ENCODE measurements at places on chromosomes 5 and 9.

DNA sequence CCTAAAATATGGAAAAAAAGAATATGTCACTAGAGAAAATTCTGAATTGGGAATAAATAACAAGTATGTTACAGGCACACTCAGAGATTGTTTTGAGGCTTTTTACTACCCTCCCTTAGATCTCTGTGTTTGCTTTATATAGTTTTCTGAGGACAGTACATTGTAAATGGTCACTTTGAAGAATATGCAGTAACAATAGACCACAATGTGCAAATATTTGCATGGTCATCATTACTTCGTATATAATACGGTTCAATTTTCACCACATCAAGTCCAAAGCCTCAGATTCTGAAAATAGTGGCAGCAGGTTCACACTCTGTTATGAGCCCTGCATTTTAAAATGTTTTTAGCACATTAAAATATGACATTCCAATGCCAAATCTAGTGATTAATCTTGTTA is 238.6 kb downstream of the ADAMTS6 start:
- no peak for DNase-seq

GRCh38 chr5:141488591-141489561 is at the start of gene PCDHGC5:
Gene PCDHGC5, plus strand, starts transcription at chr5:141489081. Its CDS starts 160 bp downstream, at chr5:141489241.
- DNase-seq: peak; percentile 60

DNA sequence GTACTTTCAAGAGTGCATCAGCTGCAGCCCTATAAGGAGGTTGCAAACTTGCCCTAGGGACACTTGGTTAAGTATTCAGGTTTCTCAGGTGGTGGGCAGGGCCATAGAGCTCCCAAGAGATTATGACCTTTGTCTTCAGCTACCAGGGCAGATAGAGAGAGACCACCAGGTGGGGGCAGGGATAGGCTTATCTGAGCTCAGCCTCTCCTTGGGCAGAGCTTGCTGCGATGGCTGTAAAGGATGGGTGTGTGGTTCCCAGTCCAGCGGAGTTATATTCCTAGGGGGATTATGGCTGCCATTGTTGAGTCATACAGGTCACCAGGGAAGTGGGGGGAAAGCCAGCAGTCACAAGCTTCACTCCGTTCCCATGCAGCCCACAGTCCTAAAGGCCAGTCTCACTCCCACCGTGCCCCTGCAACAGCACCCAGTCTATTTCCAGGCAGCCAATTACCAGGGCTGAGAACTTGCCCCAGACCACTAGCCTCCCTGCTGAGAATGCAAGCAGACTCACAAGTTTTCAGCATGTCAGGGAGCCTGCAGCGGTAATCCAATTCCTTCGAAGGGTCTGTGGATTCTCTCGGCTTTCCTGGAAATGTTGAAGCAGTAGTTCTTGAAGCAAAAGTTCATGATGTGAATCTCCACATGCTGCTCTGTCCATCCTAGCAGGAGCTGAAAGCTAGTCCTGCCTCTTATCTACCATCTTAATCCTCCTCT is 151.5 kb downstream of the SLC12A2 start:
- no peak for DNase-seq

GRCh38 chr9:114316605-114317230 is 6.2 kb upstream of the ORM1 start:
- DNase-seq: no peak

GRCh38 chr5:24539613-24540012 is 105.2 kb downstream of the CDH10 start:
- peak; percentile 37 for DNase-seq

- no peak for DNase-seq
Observed at GRCh38 chr9:102550266-102550665, 444.9 kb upstream of the CYLC2 start.

GRCh38 chr9:37818849-37819248 is 18.3 kb downstream of the DCAF10 start:
- DNase-seq: no peak

- no peak for DNase-seq
Observed at GRCh38 chr9:87732344-87732743, 6.4 kb downstream of the CTSL start.

DNA sequence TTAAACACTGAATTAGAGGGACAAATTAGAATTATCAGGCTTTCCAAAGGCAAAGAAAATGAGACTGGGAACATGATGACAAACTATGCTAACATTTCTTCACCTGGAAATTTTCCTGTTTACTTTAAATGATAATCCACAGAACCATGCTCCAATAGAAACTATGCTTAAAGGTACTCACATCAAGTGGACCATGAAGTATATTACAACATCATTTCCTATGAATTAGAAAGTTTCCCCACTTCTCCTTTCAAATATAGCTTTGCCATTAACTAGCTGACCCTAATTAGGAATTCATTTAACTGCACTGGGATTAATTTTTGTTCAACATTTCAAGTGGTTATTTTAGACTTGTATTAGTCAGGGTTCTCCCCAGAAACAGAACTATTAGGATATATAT is 81.4 kb downstream of the DTWD2 start:
- no peak for DNase-seq

DNA sequence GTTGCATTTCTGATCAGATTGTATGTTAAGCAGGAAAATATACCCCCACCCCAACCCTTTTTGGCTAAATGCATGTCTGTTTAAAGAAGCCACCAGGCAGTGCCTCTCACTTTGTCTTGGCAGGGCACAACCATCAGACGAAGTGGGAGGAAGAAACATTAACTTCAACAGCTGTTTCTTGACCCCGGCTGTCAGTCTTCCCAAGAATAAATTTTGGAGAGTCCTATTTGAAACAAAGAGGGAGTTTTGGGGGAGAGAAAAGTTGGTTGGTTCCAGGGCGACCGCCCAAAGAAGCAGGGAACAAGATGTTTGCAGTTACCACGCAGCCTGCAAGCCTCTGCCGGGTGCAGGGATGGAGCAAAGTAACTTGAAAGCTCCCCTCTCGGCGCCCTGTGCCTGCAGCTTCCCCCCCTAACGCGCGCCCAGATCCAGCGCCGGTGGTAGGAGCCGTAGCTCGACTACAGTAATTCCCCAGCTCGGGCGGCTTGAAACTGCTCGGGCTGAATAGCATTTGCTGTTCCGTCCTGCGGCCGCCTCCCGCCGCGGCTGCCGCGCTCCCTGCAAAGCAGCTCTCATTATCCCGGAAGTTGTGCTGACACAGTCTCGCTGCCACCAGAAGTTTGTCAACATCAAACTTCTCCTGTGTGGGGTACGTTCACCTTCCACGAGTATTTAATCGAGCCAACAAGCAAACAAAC is 100.7 kb upstream of the SSBP2 start:
- peak; percentile 96 for DNase-seq

DNA sequence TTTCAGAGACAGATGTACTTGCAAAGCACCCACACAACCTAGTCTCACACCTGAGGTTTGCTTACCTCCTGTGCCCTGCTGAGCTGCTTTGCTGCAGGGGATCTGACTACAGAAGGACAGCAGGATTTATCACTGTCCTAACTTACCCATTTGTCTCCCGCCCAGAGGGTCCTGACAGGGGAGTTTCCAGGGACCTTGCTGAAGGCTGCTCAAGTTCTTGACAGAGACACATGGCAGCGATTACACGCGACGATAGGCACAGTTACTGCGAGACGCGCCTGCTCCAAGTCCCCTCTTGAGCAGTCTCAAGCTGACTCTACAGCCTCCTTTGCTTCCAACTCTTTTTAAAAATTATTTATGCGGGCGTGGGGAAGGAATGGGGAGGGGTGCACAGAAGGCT is 24.6 kb upstream of the GALNT10 start:
- no peak for DNase-seq

DNA sequence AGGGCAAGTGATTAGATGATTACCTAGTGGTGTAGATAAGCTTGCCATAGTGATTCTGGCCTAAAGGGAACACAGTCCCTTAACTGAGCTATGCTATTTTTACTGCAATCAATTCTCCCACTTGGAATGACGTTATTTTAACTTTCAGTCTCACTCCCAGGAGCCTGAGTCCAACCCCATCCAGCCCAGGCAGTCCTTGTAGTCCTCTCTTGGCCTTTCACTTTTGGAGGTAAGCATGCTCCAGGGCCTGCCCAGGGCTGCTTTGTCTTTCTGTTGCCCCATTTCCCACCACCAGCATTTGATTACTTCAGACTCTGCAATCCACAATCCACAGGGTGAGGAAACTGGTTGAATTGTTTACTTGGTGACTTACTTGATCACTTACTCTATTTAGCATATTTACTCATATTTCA is 233.0 kb downstream of the CD180 start:
- no peak for DNase-seq

GRCh38 chr5:14929293-14930065 is 57.9 kb upstream of the ANKH start:
- no peak for DNase-seq

GRCh38 chr5:154373326-154373725 is 72.5 kb upstream of the SAP30L start:
- no peak for DNase-seq

GRCh38 chr9:126666155-126666803 is 52.6 kb downstream of the LMX1B start:
- no peak for DNase-seq

DNA sequence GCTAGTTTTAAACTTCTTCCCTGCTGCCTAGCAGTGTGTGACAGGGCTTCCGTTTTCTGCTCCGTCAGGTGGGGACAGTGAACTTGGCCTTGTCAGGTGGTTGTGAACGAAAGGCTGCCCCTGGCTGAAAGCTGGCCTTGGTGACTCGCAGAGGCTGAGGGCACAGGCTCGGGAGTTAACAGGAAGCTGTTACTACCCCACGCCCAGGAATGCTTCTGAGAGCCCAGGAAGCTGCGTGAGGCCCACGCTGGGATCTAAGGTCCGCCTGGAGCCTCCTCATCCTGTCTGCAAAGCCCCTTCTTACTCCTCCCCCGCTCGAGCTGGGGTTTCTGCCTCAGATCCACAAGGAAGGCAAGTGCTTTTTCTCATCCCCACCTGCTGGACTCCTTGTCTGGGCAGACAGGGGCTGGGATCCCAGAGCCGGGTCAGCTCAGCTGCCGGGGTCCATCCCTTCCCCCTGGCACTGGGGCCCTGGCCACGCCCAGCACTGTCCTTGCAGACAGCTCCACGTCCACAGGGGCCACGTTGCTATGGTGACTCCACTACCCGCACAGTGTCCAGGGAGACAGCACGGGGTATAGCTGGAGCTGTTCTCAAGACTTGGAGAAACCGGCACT is 124.7 kb upstream of the TBC1D2 start:
- DNase-seq: no peak

DNA sequence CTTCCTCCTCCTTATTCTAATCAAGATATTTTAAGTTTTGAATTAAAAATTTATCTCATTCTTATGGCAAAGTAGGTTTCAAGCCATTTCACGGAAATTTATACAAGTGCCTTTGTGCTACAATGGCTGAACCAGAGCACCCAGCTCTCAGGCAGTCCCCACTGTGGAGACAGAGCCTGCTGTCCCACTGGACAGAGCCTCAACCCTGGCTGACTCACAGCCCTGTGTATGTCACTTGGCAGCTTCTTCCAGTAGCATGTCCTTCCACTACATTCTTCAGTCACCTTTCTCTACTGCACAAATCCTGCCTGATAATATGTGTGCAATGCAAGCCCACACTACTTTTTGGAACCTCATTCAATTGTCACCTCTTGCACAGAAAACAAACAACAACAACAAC is 253.1 kb downstream of the PDE4D start:
- peak; percentile 11 for DNase-seq

- DNase-seq: no peak
Observed at GRCh38 chr9:124054582-124055227, 43.1 kb downstream of the LHX2 start.

DNA sequence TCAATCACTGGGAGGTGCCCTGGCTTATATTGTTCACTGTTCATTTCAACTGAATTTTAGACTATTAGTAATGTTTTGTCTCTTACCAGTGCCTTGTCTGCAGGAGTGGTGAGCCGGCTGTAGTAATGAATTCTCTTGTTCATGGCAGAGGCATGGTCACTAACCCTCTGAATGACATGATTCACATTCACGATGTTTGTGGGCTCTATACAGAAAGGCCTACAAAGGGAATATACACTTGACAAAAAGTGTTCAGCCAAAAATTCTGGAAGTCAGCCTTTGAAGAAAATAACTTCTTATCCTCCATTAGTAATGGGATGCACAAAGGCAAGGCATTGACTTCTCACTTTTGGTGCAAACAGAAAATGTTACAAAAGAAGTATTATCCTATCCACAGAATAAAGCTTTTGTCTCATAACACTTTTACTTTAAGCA is 39.6 kb downstream of the SLC38A9 start:
- peak; percentile 90 for DNase-seq

- DNase-seq: no peak
Observed at GRCh38 chr5:2761921-2762488, 10.5 kb upstream of the IRX2 start.

DNA sequence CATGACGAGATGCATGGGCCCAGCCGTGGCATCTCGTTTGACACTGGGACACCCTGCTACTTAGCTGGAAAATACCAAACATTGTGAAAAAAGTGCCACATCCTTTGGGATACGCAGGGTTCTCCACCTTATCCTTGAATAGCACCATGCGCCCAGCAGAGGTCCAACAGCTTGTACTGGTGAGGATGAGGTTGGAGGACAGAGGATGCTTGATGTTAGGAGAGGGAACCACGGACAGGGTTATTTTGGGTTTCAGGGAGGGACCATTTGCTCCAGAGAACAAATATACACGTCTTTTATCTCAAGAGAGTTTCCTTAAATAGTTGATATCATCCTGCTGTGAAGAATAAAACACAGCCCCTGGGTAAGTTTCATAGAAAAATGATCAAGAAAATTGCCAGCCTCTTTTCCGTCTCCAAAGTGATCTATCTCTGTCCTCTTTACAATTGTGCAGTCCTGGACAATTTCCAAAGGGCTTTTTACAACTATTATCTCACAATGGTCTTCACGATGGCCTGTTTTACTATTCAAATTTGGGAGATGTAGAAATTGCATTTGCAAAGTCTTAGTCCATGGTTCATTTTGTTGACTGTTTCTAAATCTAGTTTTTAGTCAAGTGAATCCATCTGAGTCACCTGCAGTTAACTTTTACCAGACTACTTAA is 19.9 kb upstream of the FRRS1L start:
- DNase-seq: no peak

GRCh38 chr5:96896806-96897205 is 20.5 kb downstream of the ERAP2 start:
- peak; percentile 30 for DNase-seq

GRCh38 chr9:86703346-86703745 is 244.0 kb downstream of the GAS1 start:
- DNase-seq: no peak

DNA sequence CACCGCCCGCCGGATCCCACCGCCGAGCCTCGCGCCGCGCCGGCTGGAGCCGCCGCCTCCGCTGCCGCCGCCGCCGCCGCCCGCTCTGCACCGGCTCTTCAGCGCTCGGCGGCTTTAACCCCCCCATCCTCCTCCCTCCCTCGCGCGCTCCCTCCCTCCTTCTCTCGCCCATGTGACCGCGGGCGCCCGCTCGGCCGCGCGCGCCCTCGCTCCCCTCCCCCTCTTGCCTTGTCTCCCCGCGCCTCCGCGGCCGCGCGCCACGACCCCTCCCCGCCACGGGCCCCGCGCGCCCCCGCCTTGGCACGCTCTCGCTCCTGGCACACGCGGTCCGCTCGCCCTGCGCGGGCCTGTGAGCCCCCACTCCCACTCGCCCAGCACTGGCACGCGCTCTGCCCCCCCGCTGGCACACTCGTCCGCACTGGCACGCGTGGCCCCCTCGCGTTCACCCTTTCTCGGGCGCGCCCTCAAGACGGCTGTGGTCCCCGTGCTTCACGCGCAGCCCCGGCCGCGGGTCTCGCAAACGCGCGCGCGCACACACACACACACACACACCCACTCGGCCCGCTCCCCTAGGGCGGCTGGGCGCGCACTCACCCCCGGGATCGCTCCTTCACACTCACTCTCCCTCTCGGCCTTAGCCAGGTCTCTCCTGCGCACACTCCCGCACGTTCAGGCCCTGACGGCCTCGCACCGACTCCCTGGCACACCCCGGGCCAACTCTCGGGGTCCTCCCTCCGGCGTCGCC is at the start of gene CNTFR:
CNTFR (minus strand) TSS at position 89 of the 745 bp plus-strand sequence. CDS start 20,743 bp downstream, outside the sequence.
- no peak for DNase-seq

- no peak for DNase-seq
Observed at GRCh38 chr5:1208743-1209488, 7.5 kb downstream of the SLC6A19 start.

Data from pons (tissue), 1 donor.